ENCODE measurements at places on chromosomes 11 and 22.

DNA sequence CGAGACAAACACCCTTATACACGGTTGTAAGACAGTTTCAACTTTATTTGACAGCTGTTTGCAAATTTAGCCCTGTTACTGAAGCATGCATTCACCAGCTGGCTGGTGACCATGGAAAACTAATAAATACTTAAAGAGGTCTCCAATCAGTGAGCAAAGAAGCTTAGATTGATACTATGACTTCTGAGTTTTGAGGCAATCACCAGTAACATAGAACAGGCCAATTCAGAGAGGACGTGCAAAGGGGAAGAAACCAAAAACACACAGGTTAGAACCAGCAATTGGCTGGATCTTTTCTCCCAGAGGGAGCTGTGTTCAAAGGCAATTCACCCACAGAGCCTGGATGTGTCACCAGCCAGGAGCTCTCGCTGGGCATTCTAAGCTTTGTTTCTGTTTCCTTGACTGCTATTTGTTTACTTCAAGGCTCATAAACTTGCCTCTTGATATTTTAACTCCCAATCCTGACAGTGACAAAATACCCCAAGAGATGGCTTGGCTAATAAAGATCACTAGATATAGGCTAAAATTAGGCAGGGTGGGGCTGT is 113.6 kb upstream of the MTMR2 start:
- DNase-seq = peak; percentile 49

- DNase-seq = peak; percentile 77
These were observed 410 bp downstream of the GLB1L3 start for GRCh38 chr11:134276396-134277182.

GRCh38 chr22:38954414-38955043 is 2.9 kb upstream of the APOBEC3A start:
- no peak for DNase-seq

- DNase-seq = peak; percentile 40
These were observed 215.3 kb upstream of the TBCEL start for GRCh38 chr11:120808616-120809050.

DNA sequence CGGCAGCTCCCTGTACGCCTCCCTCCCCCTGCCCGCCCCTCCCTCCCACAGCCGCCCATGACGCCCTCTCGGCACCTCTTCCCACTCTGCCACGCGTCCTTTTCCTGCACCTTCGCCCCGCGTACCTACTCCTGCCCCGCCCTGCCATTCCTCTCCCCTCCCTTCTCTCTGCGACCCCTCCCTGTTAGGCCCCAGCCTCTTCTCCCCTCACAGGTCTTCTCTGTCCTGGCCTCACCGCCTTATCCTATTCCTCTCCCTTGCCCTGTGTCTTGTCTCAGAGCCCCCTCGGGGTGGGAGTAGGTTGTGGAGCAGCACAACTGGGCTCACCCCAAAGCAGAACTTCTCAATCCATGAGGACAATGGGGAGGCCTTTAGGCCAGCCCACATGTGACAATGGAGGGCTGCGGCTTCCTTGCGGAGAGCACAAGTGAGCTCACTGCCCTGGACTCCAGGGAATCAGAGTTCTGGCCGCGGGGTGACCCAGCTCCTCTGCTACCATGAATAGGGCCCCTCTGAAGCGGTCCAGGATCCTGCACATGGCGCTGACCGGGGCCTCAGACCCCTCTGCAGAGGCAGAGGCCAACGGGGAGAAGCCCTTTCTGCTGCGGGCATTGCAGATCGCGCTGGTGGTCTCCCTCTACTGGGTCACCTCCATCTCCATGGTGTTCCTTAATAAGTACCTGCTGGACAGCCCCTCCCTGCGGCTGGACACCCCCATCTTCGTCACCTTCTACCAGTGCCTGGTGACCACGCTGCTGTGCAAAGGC is 539 bp downstream of the SLC35C1 start:
- DNase-seq = peak; percentile 76

DNA sequence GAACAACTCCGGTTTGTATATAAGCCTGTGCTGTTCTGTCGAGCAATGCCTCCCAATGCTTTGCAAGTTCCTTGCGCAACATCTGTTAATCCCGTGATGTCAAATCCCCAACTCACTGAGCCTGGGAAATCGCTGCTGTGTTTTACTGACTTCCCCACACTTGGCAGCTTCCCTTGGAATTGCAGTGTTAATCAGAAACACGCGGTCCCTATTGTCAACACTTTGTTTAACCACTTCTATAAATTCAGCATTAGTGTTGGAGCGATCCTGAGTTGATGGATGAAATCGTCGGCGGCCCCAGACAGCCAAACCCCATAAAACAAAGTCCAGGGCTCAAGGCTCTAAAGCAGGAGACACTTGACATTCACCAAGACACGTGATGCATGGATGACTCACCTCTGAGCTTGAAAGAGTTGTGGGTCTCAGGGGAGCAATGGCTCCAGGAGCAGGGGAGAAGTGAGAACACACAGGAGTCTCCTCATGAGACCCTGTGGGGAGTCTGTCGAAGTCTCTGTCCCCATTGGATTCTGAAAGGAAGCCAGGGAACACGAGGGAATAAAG is 555.3 kb downstream of the MIAT start:
- peak; percentile 24 for DNase-seq

- no peak for DNase-seq
These were observed 40.5 kb downstream of the SREBF2 start for GRCh38 chr22:41873391-41873790.

GRCh38 chr11:35711173-35711910 is 48.8 kb downstream of the TRIM44 start:
- peak; percentile 19 for DNase-seq

GRCh38 chr11:103035791-103036434 is 56.0 kb downstream of the DCUN1D5 start:
- DNase-seq = peak; percentile 94

DNA sequence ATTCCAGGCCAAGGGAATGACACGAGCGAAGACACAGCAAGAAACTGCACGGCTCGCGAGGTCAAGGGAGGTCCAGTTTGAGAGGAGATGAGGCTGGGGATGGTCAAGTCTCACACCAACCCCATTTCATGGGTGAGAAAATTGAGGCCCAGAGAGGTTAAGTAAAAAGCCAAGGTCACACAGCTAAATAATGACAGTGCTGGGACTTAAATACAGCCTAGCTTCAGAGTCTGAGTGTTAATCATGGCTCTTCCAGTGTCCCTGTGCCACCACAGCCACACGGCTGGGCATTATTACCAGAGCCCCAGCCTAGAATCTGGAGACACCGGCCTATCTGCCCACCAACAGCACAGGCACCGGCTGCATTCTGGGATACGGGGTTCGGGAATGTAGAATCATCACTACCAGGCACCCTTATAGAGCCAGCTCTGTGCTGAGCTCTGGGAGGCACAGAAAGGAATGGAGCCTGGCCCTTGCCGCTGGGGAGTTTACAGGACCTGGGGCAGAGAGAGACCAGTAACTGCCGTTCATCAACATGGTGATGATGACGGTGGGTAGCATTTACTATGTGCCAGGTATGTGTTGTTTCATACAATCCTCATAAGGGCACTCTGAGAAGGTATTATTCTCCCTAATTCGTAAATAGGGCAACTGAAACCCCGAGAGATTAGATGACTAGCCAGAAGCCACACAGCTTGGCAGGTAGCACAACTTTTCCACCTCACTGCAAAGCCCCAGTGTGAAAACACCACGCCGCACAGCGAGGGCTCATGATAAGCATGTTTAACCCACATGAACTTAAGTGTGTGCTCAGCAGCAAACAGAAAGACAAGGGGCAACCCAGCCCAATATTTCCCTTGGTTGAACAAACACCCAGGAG is 51.8 kb downstream of the CD6 start:
- peak; percentile 37 for DNase-seq

GRCh38 chr11:77039491-77040400 is 5.5 kb downstream of the B3GNT6 start:
- DNase-seq = peak; percentile 95

- no peak for DNase-seq
These were observed 529.6 kb downstream of the BRD1 start for GRCh38 chr22:49297871-49298721.

GRCh38 chr11:75631086-75631730 is 37.6 kb downstream of the MAP6 start:
- peak; percentile 53 for DNase-seq

DNA sequence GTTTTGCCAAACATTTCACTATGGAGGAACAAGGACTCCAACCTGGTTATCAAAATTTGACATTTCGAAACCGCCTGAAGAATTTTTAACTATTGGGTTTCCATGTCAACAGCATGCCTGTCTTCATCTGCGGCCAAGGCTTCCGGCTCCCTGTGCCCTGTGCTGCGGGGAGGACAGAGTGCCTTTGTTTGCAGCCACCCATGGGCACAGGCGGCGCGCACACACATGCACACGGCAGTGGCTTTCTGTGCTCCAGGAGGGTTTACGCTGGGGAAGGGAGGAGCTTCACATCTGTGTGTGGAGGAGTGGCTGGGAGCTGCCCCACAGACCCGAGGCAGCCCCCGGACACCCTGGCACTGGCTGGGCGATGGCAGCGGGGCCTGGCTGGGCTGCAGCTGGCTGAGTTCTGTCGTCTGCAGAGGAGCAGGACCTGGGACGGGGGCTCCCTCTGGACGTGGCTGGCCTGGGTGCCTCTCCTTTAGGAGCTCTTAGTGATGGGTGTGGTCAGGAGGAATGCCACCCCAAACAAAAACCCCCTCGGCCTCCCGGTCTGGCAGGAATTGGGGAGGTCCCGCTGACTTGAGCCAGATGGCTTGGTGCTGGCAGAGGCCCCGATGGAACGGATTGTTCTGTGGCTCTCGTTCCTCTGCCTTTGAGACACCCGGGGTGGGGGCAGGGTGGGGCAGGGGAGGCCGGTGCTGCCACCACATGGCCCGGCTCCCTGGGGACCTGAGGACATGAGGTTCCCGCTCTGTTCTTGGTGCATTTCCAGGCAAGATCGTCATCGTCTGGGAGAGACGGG is 1290.9 kb downstream of the BRD1 start:
- DNase-seq = no peak

- peak; percentile 85 for DNase-seq
These were observed 557 bp downstream of the RANGAP1 start for GRCh38 chr22:41285441-41285819.

Measured in DMS53 (cell line).